ENCODE measurements at places on chromosomes 13 and 19.

- DNase-seq: no peak
Measured at GRCh38 chr13:108911807-108912206, 282.4 kb downstream of the MYO16 start.

- DNase-seq: no peak
Measured at GRCh38 chr19:41796901-41797300, 514 bp downstream of the CEACAM3 start.

DNA sequence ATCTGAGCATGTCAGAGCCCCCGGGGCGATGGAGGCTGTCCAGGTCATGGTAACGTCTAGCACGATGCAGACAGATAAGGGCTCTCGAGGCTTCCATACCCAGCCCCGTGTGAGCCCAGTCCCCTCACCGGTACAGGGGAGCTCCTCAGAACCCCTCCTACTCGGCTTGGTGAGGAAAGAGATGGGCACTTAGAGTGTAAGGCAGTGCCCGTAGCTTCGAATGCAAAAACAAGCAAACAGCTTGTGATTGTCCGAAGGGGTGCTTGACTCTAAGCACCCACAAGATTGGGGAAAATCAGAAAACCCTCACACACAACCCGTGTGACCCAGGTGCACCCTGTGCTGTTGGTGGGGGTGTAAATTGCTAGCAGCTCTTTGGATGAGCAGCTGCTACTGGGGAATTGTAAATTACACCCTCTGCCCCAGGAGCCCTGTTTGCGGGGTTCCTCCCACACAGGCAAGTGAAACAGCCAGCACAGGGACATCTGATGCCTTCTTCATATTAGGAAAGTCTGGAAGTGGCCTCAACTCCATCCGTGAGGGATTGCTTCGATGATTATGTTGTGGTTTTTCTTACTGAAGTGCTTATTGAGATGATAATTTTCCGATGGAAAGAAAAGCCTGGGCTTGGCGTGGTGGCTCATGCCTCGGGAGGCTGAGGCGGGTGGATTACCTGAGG lies 918 bp upstream of the PSPN start:
- no peak for DNase-seq

GRCh38 chr19:33649627-33650305 lies 28.0 kb downstream of the CHST8 start:
- DNase-seq: no peak

DNA sequence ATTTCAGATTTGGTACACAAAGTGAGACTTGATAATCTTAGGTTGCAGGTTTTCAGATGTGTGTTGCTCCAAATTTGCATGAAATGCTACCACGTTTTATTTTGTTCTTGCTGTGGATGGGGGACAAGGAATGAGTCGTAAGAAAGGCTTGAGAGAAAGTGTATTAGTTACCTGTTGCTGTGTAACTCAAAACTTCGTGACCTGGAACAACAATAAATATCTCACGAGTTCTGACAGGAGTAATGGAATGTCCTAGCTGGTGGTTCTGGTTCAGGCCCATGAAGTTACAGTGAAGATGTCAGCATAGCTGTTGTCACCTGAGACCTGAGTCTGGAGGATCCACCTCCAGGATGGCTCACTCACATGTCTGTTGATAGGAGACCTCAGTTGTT lies 1.2 kb downstream of the ZNF8 start:
- no peak for DNase-seq

DNA sequence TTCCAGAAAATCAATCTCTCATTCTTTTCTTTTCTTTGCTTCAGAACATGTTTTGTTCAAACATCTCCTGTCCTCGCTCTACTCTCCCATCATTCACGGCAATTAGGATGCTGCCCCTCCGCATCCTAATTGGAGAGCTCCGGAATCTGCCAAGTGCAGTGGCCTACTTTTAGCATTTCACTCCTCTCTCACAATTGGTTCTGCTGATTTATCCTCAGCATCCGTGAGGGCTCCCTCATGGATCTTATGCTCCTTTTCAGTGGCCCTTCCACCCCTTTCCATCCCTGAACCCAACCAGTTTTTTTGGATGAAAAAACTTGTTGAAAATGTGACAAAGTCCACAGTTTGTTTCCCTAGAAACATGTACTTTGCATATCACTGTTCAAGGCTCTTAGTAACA lies 22.4 kb downstream of the AMER2 start:
- no peak for DNase-seq

GRCh38 chr19:11142528-11143171 lies 12.9 kb downstream of the SPC24 start:
- DNase-seq: no peak

DNA sequence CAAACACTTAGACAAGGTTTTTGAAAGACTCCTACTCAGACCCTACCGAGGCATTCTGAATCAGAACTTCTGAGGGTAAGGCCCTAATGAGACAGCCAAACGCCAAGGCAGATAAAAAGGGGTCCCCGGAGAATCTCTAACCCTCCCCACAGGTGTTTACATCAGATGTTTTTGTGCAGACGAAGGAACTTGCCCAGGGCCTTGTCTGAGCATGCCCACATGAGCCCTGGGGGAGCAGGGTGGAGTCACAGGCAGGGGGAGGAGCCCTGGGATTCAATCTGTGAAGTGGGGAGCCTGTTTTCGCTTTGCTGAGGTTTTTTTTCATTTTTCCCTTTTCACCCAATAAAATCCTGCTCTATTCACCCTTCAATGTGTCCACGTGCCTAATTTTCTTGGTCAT lies 61.6 kb upstream of the MED4 start:
- DNase-seq: peak; percentile 53

DNA sequence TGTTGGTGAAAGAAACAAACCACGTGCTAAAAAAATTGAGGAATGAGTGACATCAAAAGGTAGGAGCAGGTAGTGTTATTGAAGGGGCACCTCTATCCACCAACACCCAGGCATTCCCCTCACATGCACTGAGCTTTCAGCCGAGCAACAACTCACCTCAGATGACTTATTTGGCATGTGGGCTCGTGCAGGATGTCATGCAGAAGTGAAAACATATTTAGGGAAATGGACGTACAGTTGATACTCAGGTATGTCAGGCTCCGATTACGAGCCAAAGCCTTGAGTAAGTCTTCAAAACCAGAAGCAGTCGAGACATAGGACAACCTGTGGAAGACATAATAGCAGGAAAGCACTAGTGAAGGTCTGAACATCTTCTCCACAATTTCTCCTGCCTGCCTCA lies 30.4 kb downstream of the NLRP11 start:
- DNase-seq: no peak

- DNase-seq: no peak
Measured at GRCh38 chr13:30898678-30899241, 7.3 kb upstream of the MEDAG start.

- no peak for DNase-seq
Measured at GRCh38 chr13:57326532-57326931, 159.5 kb downstream of the PRR20E start.

GRCh38 chr13:33550885-33551284 lies 265.3 kb upstream of the STARD13 start:
- DNase-seq: no peak

DNA sequence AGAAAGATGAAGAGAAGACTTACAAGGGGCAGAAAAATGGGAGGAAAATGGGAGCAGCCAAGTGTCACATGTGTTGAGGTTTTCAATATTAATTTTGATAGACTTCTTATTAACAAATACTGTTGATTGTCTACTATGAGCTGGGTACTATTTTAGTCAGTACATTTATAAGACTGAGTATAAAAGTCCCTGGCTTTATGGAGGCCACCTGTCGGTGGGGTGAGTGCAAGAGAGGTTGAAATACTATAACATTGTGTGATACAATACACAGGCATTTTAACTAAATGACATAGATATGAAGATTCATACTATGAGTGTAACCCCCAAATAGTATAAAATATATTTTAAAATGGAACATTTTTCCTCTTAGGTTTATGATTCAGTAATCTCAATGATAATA lies 29.9 kb downstream of the SLC10A2 start:
- no peak for DNase-seq

DNA sequence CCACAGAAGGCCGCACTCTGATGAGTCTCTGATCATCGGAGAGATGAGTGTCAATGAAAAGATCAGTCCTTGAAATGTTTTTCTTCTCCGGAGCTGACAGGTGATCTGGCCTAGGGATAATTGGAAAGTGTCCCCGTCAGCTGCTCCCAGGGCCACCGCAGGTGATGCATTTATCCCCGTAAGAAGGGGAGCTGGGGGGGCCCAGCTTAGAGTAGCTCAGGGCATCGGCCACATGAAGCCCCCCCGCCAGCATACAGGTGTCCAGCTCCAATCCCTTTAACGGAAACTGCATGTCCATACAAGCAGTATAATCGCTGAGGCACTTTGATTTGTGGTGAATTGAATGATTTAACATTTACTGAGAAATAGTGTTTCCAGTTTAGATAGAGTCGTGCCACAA lies 27.7 kb downstream of the ATP4B start:
- no peak for DNase-seq

DNA sequence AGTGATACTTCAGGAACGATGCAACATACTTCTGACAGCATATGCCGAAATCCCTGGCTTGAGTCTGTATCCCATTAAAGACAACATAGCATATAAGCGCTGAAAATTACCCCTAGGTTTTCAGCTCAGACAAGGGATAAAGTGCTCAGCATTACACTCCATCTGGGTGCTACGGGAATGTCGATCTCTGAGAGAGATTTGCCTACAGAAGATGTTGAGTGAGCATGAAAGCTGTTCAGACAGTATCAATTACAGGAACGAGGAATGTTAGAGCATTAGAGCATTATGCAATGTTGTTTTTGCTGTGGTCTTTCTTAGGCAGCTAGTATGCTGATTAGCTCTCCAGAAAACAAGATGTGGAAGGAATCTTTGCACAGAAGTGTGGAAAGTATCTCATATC lies 484.5 kb downstream of the LIG4 start:
- no peak for DNase-seq

DNA sequence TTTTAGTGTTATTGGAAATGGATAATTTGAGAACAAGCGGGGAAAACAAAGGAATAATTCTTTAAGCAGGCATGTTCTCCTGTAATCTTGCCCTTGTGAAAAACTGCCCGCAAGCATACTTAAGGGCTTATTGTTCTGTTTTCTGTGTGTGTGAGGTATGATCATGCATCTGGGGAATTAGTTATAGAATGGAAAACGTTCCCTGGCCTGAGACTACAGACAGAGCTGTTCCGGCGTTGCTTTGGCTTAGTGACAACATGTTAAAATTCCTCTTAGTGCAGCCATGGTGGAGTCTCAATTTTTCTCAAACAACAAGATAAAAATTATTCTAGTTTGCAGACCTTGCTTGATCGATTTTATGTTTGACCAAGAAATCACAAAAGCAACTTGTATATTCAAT lies 560.2 kb upstream of the SPRY2 start:
- DNase-seq: no peak

- DNase-seq: no peak
Measured at GRCh38 chr13:49367640-49368422, 76.0 kb downstream of the CAB39L start.

DNA sequence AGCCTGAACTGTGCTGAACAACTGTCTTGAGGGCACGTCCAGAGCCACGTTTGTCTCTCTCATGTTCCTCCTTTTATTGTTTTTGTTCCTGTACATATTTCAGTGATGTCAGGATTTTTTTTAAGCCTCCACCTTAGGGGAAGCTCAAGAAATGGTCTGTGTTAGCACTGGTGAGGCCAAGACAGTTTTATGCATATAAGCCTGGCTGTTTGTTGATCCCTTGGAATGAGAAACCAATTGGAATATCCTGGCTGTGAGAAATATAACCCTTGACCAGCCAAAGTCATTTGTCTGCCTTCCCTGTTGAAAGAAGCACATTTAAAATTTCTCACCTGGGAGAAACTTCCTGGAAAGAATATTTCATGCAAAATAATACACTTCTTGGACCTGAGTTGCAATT lies 115.8 kb downstream of the DNAJC15 start:
- no peak for DNase-seq

- no peak for DNase-seq
Measured at GRCh38 chr13:24863748-24864540, 100.0 kb downstream of the RNF17 start.

DNA sequence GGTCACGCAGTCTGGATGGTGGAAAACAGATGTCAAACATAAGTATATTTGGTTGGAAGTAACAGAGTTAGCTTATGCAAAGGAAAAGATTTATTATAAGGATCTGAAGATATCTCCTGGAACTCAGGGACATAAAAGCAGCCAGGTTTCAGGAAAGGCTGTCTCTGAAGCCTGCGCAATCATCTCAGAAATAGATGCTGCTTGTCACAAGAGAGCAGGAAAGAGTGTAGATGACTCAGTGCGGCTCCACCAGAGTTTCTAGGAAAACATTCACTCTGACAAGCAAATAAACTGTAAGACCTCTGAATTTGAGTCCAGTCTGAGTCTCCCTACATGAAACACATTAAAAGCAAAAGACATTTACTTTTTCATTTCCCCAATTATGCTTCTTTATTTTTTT lies 220.4 kb upstream of the HTR2A start:
- no peak for DNase-seq

- DNase-seq: no peak
Measured at GRCh38 chr13:23608701-23609413, 38.6 kb downstream of the TNFRSF19 start.

GRCh38 chr19:29320086-29320485 lies 107.1 kb upstream of the UQCRFS1 start:
- no peak for DNase-seq

DNA sequence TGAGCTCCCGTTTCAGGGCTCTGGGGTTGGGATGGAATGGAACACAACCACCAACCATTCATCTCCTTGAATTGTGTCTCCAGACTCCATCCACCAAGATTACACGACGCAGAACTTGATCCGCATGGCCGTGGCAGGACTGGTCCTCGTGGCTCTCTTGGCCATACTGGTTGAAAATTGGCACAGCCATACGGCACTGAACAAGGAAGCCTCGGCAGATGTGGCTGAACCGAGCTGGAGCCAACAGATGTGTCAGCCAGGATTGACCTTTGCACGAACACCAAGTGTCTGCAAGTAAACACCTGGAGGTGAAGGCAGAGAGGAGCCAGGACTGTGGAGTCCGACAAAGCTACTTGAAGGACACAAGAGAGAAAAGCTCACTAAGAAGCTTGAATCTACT lies 15.5 kb downstream of the FCAR start:
- no peak for DNase-seq

DNA sequence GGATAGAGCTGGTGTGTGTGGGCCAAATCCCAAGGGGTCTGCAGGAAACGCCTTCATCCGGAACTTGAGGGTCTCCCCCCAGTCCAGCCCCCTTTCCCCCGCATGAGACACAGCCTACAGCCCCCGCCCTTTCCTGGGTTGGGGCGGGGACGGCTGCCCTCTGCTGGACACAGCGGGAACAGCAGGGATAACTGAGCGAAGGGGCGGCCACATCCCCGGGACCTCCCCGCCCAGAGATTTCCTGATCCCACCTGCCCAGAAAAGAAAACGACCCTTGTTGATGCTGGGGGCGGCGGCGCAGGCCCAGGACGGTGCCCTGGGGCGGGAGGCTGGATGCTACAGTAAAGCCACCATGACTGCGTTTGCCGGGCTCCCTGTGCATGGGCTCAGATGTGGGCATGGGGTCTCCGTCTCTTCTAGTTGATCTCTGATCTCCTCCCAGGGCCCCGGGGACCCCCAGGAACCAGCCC lies 14.2 kb downstream of the ONECUT3 start:
- DNase-seq: peak; percentile 54

All from stimulated activated CD4-positive, alpha-beta T cell treated with anti-CD3 and anti-CD28 coated beads, Interleukin-2, amount 100 ng/mL, for 48 hours (primary cell).